Activated CD8-positive, alpha-beta memory T cell treated with anti-CD3 and anti-CD28 coated beads for 1 hour (primary cell): ENCODE measurements at places on chromosomes 4 and X.

DNA sequence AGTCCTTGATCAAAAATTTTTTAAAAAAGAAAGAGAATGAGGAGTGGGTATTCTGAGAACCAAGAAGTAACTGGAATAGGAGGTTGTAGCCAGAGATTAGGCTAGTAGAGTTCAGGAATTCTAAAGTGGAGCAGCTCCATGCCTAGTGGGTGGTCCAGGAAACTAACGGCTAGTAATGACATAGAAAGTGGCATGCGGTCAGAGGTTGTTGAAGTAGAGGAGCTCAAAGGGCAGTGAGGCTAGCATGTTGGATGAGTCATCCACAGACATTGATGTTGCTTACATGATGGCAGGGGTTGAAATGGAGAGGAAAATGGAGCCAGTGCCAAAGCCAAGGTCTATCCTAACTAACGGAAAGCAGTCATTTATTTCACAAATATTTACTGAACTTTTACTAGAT lies 42.1 kb downstream of the TEX13B start:
- no peak for DNase-seq

DNA sequence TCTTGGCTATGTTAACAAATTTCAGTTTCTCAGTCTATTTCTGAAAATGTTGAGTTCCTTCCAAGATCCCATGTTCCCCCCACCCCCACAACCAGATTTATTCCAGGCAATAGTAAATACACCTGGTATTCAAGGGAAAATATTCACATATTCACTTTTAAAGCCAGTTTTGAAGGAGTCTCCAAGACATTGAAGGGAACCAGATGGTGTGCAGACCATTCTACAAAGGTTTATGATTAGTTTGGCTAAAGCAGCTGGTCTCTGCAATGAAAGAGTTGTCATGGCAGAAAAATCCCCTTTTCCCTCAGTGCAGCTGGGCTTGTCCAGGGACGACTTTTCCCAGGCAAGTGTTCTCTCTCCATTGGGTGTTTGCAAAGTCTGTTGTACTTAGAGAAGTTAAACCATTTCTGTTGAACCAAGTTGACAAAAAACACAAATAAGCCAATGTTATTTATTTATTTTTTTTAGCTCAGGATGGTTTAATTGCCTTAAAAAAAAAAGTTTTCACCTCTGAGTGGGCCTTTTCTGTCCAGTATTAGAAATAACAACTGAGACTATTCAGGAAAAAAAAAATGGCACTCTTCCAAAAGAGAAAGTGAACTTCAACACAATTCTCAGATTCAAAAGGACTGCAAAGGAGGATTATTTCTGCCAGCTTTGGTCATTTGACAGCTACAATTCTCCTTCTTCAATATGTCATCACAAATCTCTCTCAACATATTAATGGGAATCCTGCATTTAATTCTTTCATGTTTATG lies 410.6 kb downstream of the IL1RAPL1 start:
- DNase-seq, result no peak

DNA sequence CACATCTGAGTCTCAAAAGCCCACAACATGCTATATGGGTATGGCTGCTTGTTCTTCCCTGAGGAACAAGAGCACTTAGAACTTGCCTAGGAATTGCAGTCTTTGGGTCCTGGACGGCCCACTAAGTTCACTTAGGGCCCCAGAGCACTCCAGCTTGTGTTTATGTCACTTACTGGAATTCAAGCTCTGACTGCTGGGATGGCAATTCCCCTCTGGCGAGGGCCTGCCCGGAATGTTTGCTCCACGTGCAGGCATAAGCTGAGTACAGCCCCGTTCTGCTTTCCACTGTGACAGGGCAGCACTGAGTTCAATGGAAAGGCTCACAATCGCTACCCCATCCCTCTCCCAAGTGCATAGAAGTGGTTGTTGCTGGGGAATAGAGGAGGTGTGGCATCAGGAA lies 25.9 kb upstream of the RASSF6 start:
- DNase-seq, result no peak

DNA sequence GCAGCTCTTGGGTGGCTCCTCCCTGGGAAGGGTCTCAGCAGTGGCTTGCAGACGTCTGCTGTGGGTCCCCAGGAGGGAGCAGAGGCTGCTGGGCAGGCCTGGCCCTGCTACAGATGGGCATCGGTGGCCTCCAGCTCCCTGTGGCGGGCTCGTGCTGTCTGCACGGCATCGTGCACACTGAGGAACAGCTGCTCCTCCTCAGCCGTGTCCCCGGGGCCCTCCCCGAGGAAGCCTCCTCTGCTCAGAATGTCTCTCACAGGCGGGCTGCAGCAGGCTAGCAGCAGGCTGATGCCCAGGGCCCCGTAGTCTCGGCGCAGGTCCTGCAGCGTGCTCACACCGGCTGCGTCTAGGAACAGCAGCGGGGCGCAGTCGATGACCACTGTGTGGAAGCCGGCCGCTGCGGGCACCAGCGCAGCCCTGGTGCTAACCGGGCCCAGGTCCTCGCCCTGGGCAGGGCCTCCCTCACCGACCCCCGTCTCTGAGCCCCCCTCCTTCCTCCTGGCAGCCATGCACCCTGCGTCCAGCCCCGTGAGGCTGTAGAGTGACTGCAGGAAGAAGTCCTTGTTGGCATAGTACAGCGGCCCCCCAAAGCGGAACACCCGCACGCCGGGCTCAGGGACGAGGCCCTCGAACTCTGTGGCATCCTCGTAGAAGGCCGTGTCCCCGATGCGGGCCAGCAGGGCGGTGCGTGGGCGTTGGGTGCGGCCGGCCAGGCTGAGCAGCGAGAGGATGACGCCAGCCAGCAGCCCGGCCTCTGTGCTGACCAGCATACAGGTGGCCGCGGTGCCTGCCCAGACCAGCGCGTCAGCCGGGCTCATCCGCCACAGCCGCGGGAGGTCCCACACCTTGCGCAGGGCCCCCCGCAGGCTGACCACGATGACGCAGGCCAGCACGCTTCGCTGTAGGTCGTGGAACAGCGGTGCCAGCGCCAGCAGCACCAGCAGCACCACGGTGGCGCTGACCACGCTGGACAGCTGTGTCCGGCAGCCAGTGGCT lies 2.2 kb downstream of the IDUA start:
- DNase-seq, result no peak

- DNase-seq, result no peak
Observed at GRCh38 chrX:134167591-134168203, 69.3 kb upstream of the CCDC160 start.

- no peak for DNase-seq
Observed at GRCh38 chr4:149166876-149167275, 648.8 kb downstream of the IQCM start.

- no peak for DNase-seq
Observed at GRCh38 chr4:24781999-24782745, 13.2 kb upstream of the SOD3 start.

DNA sequence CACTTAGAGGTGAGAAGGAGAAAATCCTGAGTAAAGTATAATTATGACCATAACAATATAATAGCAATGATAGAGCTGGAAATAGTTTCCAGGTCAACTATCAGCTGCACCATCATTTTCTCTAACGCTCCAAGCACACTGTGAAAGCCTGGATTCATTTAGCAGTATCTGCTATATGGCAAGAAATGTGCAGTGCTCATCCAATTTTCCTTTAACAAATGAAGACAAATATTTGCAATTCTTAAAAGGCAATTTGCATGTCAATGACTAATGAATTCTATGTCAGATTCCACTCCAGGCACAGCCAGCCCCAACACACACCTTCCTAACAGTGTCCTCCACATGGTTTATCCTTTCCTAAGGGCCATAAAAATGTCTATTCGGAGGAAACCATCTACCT lies 12.7 kb downstream of the PRSS12 start:
- DNase-seq, result no peak

GRCh38 chr4:173446416-173446815 lies 47.5 kb upstream of the SCRG1 start:
- DNase-seq, result no peak

DNA sequence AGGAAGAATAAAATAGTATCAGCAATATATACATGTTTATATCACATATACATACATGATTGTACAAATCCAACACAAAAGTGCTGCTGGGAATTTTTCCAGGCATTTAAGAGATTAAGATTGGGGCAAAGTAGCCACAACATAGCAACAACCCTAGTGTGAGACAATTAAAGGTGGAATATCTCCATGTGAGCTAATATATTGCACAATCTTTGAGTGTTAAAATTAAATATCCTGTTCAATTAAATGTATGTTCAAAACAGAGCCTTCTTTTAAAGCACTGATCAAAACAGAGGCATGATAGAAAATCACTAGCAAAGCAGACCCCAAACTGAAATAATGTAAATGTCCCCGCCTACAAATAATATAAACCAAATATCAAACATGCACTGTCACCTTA lies 97.6 kb downstream of the GABRB1 start:
- DNase-seq, result no peak

DNA sequence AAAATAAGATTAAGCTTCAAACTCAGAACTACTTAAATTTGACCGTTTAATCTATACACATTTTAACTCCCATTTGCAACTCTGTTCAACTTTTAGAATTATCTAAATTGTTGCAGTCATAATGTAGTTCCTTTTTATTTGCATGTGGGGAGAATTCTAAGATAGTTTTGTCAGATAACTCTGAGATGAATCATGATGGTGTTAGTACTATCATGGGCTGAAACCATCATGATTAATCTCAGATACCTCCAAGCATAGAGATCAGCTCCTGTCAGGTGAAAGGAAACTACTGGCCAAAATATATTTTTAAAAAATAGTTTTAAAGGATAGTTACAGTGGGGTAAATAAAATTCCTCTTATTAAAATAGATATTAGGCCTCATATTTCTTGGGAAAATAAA lies 39.0 kb downstream of the FBXO8 start:
- no peak for DNase-seq

GRCh38 chr4:113179091-113179490 lies 129.6 kb downstream of the ANK2 start:
- no peak for DNase-seq

- no peak for DNase-seq
Observed at GRCh38 chr4:6472008-6472386, 417 bp downstream of the PPP2R2C start.

- no peak for DNase-seq
Observed at GRCh38 chr4:13922873-13923645, 295.5 kb upstream of the BOD1L1 start.

DNA sequence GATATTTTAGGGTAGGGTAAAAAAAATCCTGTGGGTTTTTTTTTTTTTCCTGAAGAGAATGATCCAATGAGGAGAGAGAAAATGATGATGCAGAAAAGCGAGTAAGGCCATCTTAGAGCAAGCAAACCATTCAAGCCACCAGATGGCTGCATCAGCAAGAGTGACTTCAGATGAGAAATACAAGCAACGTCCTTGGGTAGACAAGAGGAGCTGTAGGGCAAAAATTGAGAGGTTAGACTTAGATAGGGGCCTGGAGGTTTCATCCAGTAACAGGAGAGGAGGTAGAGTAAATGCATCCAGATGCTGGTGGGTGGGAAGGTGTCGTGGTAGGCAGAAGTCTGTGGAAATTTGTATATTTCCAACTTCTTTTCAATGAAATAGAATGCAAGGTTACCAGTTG lies 14.6 kb downstream of the FTHL17 start:
- no peak for DNase-seq

DNA sequence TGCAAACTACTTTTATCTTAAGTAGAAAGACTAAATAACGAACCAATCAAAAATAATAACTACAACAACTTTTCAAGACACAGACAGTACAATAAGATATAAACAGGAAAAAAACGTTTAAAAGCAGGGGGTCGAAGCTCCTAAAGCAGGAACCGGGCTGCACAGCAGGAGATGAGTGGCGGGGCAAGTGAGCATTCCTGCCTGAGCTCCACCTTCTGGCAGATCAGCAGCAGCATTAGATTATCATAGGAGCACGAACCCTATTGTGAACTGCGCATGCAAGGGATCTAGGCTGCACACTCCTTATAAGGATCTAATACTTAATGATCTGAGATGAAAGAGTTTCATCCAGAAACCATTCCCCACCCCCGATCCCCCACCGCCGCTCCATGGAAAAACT lies 146.2 kb downstream of the TEX11 start:
- DNase-seq, result no peak

DNA sequence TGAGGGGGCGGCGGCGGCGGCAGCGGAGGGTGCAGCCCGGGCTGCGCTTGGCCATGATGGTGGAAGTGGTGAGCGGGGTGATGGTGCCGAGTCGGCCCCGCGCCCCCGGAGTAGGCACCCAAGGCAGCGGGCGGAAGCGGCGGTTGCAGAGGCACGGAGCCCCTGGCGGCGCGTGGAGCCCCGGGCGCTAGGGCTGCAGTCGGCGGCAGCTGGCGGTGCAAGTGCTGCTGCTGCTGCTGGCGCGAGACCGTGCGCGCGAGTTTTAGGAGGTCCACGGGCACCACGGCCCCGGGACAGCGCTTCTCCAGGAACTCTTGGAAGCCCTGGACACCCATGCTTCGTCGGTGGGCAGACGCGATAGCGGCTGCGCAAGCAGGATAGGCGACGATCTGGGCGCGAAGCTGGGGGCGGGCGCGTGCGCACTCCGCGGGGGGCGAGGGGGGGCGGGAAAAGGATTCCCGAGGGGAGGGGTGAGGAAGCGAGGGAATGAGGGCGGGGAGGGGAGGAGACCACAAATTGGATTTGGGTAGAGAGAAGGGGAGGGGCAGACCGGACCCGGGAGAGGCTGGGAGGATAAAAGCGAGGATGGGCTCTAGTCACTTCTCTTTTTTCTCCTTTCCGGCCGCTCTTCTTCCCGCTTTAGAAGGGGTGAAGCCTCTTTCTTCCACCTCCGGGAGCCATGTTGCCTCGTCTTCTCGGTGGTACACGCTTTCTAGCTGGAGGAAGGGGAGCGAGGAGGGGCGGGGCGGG lies at the start of gene FAM120C:
FAM120C (minus strand) TSS at position 391 of the 750 bp plus-strand sequence; CDS start at position 335, 56 bp downstream.
- peak; percentile 33 for DNase-seq

- no peak for DNase-seq
Observed at GRCh38 chrX:10554612-10555270, 65.6 kb downstream of the MID1 start.

- no peak for DNase-seq
Observed at GRCh38 chr4:112422644-112423043, 93.3 kb downstream of the NEUROG2 start.

DNA sequence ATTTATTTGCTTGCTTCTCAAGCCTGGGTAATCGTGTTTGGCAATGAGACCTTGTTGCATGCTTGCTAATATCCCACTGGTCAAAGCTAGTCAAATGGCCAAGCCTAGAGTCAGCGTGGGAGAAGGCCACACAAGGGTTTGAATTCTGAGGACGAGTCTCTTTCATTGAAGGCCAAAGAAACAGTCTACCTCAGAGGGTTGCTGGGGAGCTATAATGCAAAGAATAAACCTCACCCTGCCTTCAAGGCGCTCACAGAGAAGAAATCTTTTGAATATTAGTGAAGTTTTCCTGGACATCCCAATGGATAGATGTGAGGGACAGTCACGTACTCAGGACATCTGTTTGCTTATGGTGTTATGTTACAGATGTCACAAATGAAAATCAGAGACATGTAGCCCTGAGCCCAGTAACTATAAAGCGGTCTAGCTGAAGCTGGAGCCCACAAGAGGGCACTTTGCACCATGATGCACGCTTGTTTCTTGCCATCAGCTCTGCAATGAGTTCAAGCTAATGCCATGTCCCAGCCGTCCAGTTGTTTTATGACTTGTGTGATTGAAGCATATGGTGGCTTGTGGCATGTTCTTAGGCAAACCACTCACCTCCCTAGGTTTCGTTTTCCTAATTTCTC lies 1.1 kb upstream of the TLR3 start:
- DNase-seq, result no peak

GRCh38 chrX:127558811-127559210 lies 493.4 kb downstream of the ACTRT1 start:
- DNase-seq, result no peak
